8988T (cell line): ENCODE measurements at places on chromosomes 2 and 18.

DNA sequence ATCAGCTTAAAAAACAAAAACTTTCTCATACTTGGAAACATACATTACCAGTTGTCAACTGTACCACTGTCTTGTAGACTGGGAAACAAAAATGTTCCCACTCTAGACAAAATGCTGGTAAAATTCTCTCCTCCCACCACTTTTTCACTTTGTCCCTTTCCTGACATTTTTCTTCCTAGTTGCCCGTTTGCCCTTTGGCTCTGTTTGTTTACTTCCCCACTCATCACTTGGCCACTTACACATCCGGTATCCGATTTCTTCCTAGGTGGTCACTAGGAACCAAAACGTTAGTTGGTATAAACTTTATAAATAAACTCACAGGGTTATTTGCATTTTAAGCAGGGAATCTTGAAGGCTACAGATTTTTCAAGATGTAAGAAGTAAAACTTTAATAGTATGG, 84.9 kb downstream of the METTL4 start:
- DNase-seq, result no peak

- no peak for DNase-seq
Observed at GRCh38 chr2:8087480-8087840, 594.4 kb upstream of the ID2 start.

GRCh38 chr18:56381196-56381595, 257.2 kb downstream of the TXNL1 start:
- DNase-seq, result no peak

GRCh38 chr18:23274638-23275482, 139.6 kb downstream of the CABLES1 start:
- DNase-seq, result no peak

DNA sequence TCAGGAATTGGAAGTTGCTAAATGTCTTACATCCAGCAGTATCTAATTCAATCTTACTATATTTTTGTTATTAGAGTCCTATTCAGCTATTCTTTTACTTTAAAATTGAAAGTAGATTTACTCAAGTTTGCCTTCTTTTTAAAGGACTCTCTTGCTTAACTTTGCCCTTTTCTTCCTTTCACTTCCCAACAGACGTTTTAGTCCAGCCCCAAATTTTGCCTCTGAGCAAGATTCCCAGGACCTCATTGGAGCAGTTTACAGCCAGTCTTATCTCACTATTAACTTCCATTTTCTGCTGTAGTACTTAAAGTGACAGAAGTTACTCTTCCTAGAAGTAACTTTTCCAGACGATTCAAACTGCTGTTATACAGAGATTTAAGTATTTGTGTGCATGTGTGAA, 1.7 kb upstream of the PRKD3 start:
- DNase-seq, result no peak

DNA sequence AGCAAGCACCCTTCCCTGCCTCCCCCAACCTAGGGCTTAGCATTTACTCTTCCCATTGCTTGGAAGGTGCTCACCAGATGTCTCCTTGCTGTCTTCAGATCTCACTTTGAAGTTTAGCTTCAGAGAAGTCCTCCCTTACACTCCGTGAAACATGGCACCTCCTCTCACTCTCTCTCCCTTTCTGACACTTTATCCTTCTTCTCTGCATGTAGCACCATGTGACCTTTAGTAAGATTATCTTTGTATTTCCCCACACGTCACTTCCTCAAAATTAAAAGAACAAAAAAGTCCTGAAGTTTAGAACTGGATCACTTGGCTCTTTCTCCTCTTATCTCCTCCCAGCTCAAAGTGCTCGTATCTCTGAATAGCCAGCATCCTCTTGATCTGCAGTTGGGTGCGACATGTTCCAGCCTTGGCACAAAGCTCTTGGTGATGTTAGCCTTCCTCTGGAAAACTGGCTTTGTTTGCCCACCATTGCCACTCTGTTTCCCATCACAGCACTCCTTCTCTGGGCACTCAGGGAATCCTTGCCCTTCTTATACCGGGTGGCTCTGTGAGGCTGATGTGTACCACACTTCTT, 40.6 kb upstream of the EPAS1 start:
- DNase-seq, result no peak

DNA sequence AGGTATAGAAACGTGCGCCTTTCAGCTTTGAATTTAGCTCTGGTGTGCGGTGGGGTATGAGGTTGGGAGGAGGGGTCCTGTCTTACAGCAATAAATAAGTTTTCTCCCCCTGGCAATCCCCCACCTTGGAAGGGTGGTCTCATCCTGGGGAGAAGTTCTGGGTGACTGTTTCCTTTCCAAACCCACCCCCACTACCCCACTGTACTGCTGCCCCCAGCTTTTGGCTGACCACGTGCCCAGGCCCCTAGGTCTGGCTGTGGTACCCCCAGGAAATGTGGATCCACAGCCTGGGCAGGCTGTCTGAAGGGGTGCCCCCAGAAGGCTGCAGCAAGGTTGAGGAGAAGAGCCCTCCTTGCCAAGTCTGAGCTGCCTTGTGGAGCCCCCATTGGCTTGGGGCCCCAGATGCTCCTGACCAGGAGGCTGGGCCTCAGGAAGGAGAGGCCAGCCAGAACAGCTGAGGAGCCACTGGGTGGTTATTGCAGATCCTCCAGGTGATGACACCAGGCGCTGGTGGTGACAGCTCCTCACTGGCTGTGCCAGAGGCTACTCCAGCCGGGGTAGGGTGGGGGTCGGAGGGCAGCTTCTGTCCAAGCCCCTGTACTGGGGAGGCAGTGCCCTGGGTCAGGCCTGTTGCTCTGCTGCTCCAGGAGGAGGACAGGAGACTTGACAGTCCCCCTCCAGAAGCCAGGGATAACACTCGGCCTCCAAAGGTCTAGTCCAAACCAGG, 24.2 kb downstream of the CCT7 start:
- DNase-seq, result no peak

DNA sequence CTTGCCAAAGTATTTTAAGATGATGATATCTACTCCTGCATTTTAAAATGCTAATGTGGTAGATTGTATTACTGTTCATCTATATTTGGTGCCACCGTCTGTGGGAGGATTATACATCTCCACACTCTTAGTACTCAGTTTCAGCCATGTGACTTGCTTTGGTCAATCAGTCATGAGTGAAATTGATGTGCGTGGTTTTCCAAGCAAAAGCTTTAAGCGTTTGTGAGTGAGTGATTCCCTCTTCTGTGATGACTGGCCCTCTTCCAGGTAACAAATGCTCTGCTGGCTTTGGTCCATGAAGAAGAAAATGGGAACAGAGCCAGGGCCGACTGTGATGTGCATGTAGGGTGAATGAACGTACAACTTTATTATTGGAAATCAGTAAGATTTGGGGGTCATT, 330.4 kb downstream of the LPIN1 start:
- DNase-seq, result no peak
